AML-193 (cell line): ENCODE measurements at places on chromosomes 7 and 10.

DNA sequence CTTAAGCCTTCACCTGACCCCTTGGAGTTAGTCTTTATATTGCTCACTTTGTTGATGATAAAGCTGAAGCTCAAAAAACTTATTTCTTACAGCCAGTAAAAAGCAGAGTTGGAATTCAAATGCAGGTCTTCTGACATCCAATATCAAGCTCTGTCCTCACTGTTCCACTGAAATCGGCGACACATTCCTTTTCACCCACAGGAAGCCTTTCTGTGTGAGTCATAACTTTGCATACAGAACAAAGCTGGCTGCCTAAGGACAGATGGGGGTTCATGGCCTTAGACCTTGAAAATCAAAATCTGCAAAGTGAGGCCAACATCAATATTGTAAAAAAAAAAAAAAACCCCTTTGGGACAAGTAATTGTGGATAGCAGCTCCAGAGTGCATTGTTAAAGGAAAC is 21.8 kb upstream of the AKR1B1 start:
- DNase-seq: no peak

DNA sequence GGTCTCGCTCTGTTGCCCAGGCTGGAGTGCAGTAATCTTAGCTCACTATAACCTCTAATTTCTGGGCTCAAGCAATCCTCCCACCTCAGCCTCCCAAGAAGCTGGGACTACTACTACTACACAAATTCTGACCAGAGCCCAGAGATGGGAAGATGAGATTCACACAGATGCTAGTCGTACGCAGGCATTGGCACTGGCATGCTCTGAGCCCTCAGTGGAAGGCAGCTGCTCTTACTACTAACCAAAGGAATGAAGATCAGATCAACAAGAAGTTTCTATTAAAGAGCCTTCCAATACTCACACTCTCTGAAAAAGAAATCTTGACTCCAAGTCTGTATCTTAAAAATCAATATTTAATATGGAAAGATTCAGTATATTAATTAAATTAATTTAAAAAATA is 10.7 kb downstream of the GDF2 start:
- no peak for DNase-seq

DNA sequence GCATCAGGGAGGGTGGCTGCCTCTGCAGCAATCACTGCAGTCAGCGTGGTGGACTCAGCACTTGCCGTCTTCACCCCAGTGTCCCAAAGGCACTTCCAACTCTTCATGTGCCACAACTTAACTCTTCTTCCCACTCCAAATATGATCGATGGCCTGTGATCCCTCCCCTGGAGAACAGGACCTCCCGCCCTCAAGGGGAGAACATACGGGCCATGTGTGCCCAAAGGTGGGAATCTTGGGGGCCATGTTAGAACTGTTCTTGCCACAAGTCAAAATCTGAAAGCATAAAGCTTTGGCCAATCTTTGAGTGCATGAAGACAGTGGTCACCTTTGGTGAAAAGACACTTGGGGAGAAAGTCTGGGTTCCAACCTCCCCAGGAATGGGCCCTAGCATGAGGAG is 368.5 kb upstream of the MGMT start:
- no peak for DNase-seq

GRCh38 chr7:157152391-157152937 is 13.7 kb downstream of the UBE3C start:
- DNase-seq: no peak
